ENCODE measurements at places on chromosomes 1 and 21.

DNA sequence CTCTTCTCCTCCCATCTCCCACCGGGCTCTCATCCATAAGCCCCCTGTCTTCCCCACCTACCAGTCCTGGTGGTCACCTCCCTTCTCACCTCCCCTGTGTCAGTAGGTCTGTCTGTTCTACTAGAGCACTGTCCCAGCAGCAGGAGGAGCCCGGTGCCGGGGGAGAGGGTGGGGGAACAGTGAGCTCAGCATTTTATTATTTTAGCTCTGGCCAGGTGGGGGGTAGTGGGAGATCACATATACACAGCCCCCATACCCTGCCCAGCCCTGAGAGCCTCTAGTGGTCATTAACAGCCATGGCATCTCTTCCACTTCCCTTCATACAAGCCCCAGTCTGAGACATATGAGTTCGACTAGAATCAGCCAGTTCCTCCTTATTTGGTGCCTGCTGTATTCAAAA lies at the start of gene TMOD4:
Gene TMOD4 (minus strand): TSS at position 119 of the 400 bp plus-strand sequence. CDS start 1,106 bp downstream, outside the sequence.
- DNase-seq, result no peak

- no peak for DNase-seq
Measured at GRCh38 chr1:53653200-53653575, 85.8 kb downstream of the GLIS1 start.

DNA sequence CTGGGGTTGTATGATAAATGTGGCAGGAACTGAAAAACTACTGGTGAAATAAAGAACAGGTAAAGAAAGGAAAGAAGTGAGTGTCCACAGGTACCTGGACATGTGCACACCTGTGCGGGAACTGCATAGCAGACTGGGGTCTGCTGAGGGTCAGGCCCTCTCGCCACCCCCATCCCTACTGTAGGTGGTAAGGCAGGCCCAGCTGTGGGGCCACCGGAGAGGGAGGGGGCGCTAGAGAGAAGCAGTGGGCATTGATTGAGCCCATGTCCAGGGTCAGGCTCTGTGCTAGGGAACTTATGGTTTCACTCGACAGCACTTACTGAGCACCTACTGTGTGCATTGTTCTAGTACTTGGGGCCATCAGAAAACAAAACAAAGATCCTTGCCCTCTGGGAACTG lies 400.5 kb downstream of the MATN1 start:
- DNase-seq, result no peak

DNA sequence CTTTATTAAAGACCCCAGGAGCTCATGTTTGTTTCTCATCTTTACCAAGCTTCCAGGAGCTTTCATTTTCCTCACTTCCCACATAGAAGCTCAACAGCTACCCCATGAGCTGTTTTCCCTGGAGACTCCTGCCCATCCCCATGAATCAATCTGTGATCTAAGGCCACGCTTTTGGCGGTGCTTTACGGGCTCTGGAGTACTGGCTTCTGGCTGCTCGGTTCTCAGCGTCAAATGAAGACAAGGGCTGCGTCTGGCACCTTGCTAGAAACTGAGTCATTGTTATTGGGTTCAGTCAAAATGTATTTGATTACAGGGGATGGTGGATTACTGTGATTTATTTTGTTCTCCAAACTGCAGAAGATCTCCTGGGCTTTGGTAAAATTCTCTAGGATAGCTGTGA lies 39.9 kb downstream of the ACP6 start:
- peak; percentile 62 for DNase-seq

- DNase-seq, result no peak
Measured at GRCh38 chr1:40653851-40654537, 11.5 kb downstream of the RIMS3 start.

DNA sequence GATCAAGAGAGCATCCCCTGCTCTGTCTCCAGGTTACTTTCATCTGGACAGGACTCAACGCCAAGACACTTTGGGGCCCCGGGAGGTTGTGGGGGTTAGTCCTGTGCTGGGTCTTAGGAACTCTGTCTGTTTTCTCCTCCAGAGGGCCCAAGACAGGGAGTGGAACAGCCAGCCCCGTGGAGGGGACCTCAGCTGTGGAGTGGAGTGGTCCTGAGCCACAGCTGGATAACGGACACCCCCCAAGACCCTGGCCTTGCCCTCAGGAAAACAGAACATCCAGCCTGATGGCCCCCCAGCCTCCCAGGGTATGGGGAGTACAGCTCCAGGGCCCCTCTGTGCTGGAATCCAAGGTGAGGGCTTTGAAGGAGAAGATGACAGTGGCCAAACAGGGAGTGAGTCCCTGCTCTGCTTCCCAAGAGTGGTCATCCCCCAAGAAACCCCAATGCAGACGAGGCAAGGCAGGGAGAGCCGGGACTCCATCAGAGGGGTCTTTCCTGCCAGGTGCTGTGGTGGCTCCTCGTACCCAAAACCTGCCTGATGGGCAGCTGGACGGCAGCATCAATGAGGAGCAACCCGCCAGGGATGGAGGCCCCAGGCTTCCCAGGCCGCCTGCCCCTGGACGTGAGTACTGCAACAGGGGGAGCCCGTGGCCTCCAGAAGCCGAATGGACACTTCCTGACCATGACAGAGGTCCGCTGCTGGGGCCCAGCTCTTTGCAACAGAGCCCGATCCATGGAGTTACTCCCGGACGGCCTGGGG lies 3.5 kb downstream of the KIAA1614 start:
- DNase-seq, result no peak

- DNase-seq, result no peak
Measured at GRCh38 chr1:174534789-174535188, 87.0 kb downstream of the GPR52 start.

- DNase-seq, result no peak
Measured at GRCh38 chr1:169180174-169180573, 73.7 kb downstream of the ATP1B1 start.

- DNase-seq, result peak; percentile 71
Measured at GRCh38 chr1:205354259-205355074, 2.3 kb downstream of the KLHDC8A start.

DNA sequence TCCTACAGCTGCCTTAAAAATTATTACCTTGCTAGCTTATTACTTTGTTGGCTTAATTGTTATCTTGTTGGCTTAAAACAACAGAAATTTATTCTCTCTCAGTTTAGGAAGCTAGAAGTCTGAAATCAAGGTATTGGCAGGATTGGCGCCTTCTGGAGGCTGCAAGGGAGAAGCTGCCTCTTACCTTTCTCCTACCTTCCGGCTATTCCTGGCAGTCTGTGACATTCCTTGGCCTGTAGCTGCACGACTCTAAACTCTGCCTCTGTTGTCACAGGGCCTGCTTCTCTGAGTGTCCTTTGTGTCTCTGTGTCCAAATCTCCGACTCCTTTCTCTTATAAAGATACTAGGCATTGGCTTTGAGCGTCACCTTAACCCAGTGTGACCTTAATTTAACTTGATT lies 579.9 kb upstream of the B3GALT2 start:
- DNase-seq, result no peak

- DNase-seq, result no peak
Measured at GRCh38 chr1:20823845-20824244, 36.7 kb upstream of the HP1BP3 start.

- DNase-seq, result no peak
Measured at GRCh38 chr1:24724345-24725208, 20.7 kb upstream of the CLIC4 start.

- DNase-seq, result no peak
Measured at GRCh38 chr1:43256675-43257570, 12.9 kb upstream of the TMEM125 start.

- no peak for DNase-seq
Measured at GRCh38 chr1:17970757-17971156, 136.8 kb upstream of the IGSF21 start.

DNA sequence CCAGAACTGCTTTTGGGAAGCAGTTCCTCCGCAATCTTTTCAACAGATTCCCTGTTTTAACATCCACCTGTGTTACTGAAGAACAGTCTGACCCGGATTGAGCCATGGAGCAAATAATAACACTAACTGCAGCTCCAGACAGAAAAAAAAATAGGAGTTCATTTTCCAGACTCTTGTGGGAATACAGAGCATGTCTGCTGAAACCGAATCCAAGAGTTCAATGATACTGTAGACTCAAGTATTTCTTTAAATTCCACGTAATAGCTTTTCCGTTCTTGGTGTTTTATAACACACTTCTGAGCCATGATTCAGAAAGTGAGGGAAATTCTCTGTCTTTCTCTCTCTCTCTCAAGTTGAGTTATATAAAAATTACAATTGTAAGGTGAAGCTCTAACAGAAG lies 60.6 kb downstream of the DDAH1 start:
- DNase-seq, result no peak

DNA sequence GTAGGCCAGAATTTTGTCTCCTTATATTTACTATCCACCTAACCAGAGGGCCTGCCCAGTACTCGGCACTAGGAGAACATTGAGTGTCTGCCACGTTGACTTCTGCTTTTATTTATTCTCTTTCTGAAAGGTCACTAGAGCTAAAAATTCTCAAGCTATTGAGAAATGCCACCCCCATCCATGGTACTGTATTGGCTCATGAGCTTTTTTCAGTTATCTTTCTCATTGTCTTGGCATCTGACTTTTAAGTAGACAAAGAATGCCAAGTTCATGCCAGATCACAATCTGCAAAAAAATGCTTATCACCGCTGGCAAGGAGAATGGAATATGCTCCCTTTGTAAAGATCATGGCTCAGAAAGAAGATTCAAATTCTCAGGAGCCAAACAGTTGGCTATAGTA lies 49.8 kb upstream of the MROH9 start:
- DNase-seq, result no peak

DNA sequence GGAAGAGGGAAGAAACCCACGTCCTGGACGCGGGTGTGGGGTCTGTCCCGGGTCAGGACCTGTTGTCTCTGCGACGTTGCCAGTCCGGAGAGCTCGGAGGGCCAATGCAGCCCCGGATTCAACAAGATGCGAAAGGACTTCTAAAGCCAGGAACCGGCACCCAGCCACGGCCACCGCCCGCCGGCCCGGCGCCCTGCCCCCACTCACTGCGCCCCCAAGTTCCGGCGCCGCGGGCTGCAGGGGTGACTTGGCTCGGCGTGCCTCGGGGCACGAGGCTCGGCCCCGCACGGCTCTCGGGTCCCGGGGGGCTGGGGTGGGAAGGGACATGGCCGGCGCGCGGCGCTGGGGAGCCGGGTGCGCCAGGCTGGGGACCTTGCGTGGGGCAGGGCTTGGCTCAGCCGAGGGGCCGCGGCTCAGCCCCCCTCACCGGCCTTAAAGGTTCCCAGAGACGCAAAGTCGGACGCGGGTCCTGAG lies 51.8 kb upstream of the H6PD start:
- no peak for DNase-seq

GRCh38 chr1:174053826-174054225 lies 31.7 kb upstream of the RC3H1 start:
- DNase-seq, result no peak

GRCh38 chr1:228548788-228549187 lies 61.6 kb downstream of the RNF187 start:
- no peak for DNase-seq

- DNase-seq, result no peak
Measured at GRCh38 chr1:113036639-113037321, 36.2 kb upstream of the LRIG2 start.

GRCh38 chr1:12336413-12336812 lies 106.6 kb downstream of the VPS13D start:
- DNase-seq, result no peak

- DNase-seq, result peak; percentile 29
Measured at GRCh38 chr1:64745181-64745985, 508 bp downstream of the RAVER2 start.

GRCh38 chr1:116986421-116987255 lies 14.9 kb upstream of the CD101 start:
- no peak for DNase-seq

DNA sequence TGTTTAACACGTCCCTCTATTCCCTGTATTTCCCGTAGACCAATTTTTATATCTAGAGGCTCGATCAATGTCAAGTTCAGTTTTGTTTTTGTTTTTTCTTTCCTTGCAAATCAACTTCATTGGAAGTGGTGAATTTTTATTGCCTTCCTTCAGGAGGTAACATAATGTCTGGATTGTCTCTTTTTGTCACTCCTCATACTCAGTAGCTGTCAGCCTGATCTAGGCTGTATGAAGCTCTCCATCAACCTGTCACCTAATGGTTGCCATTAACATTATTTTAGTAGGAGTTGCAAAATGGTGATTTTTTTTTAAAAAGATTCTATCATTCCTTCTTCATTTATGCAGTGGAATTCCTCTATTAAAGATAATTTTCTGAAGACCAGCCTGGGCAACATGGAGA lies 49.7 kb upstream of the KIF26B start:
- no peak for DNase-seq

- DNase-seq, result no peak
Measured at GRCh38 chr1:9593492-9594465, 5.1 kb downstream of the TMEM201 start.

DNA sequence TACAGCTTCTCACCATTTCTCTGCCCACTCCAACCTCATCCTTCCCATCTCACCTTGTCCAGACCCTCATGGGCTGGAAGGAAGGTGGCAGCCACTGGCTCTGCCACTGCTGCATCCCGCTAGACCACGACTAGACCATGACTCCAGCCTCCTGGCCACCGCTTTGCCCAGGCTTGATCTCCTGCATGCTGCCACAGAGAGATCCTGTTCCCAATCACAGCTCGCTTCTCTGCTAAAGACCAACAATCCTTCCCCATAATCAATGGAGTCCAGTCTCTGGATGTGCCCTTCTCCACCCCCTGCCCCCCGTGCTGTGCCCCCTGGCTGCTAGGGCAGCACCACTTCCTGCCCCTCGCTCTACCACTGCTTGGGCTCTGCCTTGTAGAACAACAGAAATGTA lies 64.9 kb upstream of the DMRTB1 start:
- DNase-seq, result no peak

GRCh38 chr1:175154629-175155472 lies 37.7 kb downstream of the KIAA0040 start:
- DNase-seq, result peak; percentile 61

DNA sequence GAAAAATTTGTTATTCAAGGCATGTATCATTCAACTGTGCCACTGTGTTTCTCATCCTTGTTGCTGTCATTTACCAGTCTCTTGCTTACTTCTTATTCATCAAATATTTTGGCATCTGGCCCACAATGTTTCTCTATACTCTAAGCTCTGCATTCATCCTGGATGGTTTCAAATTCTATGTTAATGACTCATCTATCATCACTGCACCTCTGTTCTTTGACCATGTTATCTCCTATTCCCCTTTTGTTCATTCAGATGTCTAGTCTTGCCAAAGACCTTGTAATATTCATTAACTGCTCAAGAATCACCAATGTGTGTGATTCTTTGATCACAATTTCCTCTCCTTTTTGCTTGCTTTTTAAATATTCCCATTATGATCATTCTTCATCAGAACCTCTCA lies 54.6 kb upstream of the PRKACB start:
- DNase-seq, result no peak

- DNase-seq, result no peak
Measured at GRCh38 chr1:208431721-208432120, 187.5 kb upstream of the PLXNA2 start.

- no peak for DNase-seq
Measured at GRCh38 chr1:223496883-223497282, 103.7 kb downstream of the CCDC185 start.

DNA sequence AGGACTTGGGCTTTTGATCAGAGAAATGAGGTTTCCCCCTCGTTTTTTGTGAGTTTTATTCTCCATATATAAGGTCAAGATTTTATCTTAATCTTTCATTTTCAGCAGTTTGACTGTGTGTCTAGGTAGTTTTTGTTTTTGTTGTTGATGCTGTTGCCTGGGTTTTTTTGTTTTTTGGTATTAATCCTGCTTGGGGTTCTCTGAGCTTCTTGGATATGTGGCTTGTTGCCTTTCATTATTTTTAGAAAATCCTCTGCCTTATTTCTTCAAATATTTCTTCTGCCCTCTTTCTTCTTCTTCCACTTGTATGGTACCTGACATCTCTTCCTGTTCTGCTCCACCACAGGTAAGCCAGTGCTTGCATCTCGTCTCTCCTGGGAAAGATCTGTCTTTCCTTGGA lies 25.0 kb downstream of the EFCAB7 start:
- DNase-seq, result no peak

Data from uterus (tissue), 4 donors.